ENCODE measurements at places on chromosomes 3 and 15. TPM values are rescaled to one million over a fixed set of nuclear protein-coding genes. Genes with fewer than 3 reads are reported as not detected.
A peak's percentile ranks its signal among the peaks of the same experiment; 100 is the strongest.

DNA sequence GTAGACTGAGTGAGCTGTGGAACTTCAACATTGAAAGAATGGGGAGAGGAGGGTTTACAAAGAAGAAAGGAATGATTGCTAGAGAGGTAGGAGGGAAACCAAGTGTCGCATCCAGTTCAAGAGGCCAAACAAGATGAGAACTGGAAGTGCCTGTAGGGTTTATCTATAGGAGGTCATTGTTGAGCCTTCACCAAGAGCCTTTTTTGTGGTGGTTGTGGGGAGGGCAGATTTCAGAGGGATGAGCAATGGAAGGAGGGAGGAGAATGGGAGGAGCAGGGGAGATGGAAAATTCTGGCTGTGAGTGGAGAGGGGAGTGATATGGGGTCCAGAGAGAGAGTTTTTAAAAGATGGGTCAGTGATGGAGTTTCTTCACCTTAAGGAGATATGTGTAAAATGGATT is 8.5 kb downstream of the PDIA5 start:
- DNase-seq, result no peak
- no peak overlapping the region for H3K4me3 ChIP-seq
- H3K27ac ChIP-seq, result peak overlapping the region; percentile 37

Gene TM4SF1
- 92.7 TPM for total RNA-seq

Gene ATP13A3
- total RNA-seq, result 69.4 TPM

- no peak for DNase-seq
- H3K36me3 ChIP-seq, result no peaks in the 10 kb centered on the region
- H3K4me1 ChIP-seq, result no peaks in the 10 kb centered on the region
- H3K4me3 ChIP-seq, result no peak overlapping the region
- no peak overlapping the region for H3K27ac ChIP-seq
These were observed 29.7 kb downstream of the TRIM71 start for GRCh38 chr3:32847528-32847927.

DNA sequence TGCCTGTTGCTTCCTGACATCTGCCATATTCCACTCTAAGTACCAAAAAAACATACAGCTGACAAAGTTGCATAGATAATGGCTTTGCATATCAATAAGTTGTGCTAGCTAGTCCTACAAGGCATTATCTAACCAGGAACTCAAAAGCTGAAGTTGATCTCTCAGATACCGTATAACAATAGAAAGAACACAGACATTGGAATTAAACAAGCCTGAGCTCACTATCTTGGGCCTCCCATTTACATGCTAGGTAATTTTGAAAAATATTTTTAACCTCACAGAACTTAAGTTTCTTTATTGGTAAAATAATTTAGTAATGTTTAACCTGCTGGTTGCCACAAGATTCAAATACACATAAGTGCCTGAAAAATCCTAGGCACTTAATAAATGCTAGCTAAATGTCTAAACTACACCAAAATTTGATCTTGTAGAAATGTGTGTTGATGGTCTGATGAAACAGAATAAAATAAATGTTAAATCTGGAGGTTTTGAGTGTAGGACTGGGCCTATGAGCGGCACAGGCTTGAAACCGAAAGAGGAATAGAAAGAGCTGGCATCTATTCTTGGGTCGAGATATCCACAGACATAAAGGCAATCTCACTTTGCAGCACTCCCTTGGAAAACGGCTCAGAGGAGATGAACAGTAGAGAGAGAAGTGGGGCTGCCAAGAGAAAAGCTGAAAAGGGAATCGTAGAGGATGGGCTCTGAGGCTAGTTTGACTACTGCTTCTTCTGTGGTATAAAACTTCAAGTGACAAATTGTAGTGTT is 29.9 kb upstream of the TTC14 start:
- H3K27ac ChIP-seq, result no peak overlapping the region
- no peaks in the 10 kb centered on the region for H3K4me1 ChIP-seq
- H3K36me3 ChIP-seq, result no peaks in the 10 kb centered on the region
- no peak overlapping the region for H3K4me3 ChIP-seq
- DNase-seq, result no peak

Gene FAM107A
- 2.7 TPM for total RNA-seq

DNA sequence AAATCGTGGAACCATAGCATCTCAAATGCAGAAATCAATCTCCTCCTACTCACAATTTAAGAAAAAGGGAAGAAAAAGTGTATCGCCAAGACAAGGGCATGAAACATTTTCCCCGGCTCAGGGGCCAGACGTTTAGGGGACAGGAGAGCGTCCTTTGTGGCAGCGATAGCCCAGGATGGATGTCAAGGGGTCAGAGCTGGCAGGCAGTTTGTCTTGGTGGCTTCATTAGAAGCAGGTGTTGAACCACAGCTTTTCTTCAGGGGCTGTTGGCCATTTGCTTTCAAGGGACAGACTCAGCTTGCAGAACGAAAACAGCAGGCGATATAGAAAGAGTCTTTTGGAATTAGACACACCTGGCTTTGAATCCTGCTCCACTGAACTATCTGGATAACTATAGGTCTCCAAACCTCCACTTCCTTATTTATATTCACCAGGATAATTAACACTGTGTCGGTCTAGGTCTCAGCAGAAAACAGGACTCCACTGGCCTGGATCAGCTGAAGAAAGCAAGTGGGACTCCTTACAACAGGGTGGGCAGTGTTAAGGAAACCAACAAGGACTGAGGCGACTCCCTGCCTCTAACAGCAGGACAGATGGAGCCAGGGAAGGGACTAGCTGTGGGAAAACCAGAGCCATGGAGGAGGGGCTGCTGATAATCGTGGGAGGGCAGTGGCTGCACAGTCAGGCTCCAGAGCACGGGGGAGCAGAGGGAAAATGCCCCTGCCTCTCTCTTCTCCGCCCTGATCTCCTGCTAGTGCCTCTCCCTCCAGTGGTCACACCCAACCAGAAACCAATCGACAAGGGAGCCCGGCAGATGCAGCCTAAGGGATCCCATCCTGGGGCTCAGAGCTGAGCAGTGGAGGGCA is 123.6 kb downstream of the LIPC start:
- peaks cover 13% of the 10 kb centered on the region for H3K4me1 ChIP-seq
- H3K36me3 ChIP-seq, result no peaks in the 10 kb centered on the region
- DNase-seq, result no peak
- H3K4me3 ChIP-seq, result no peak overlapping the region
- H3K27ac ChIP-seq, result peak overlapping the region; percentile 35

Gene CFAP100
- 1.7 TPM for total RNA-seq

DNA sequence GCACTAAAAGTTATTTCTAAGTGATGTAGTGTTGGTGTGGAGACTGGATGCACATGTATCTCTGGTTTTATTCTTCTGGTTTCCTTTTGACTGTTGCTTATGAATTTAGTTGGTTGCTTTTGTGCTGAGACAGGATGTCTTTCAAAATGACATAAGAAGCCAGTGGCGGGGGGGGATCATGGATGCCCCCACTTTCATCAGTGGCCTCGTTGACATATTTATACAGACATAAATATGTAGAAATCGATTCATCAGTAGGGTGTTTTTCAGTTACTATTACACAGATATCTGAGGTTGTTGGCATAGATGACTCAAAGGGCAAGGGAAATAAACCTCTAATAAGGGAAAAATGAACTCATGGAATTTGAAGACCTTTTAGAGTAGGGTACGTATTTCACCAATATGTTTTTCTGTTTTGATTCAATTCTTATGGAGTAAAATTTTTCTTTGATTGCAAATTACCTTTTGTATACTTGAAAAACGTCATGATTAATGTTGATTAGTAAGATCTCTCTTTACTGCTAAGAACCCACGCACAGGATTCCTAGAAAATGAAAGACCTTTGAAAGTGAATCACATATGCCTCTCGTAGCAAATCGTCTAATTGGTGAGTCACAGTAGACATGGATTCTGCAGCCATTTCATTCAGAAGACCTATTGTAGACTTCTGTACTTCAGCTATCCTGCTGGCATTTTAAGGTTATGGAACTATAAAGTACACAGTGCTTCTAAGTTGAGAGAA is 97.4 kb upstream of the RBMS3 start:
- no peak overlapping the region for H3K27ac ChIP-seq
- no peaks in the 10 kb centered on the region for H3K36me3 ChIP-seq
- no peak for DNase-seq
- no peak overlapping the region for H3K4me3 ChIP-seq
- no peaks in the 10 kb centered on the region for H3K27me3 ChIP-seq

- no peaks in the 10 kb centered on the region for H3K27me3 ChIP-seq
- no peaks in the 10 kb centered on the region for H3K36me3 ChIP-seq
- no peak for DNase-seq
- H3K4me1 ChIP-seq, result peaks cover 6% of the 10 kb centered on the region
- H3K27ac ChIP-seq, result no peak overlapping the region
- H3K4me3 ChIP-seq, result no peak overlapping the region
These were observed 33.6 kb downstream of the CCNL1 start for GRCh38 chr3:157126365-157126764.

DNA sequence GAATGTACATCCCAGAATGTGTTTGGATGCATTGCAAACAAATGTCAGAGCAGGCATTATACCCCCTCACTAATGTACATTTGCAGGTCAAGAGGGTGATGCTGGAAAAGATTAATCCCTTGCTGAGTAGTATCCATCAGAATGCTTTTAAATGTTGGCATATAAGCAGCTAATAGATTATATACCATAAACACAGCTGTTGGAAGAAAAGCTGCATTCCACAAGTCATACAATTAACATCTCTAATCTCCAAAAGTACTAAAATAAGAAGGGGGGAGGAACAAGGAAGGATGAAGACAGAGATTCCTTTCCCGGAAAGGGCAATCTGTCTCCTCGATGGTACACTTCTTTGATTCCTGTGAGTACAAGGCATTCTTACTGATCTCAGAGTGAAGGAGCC is 445.7 kb upstream of the CDIN1 start:
- H3K27me3 ChIP-seq, result no peaks in the 10 kb centered on the region
- no peaks in the 10 kb centered on the region for H3K4me1 ChIP-seq
- H3K27ac ChIP-seq, result no peak overlapping the region
- H3K36me3 ChIP-seq, result no peaks in the 10 kb centered on the region

- H3K36me3 ChIP-seq, result no peaks in the 10 kb centered on the region
- no peak for DNase-seq
- H3K4me1 ChIP-seq, result no peaks in the 10 kb centered on the region
- H3K4me3 ChIP-seq, result no peak overlapping the region
These were observed 252.5 kb downstream of the CDIN1 start for GRCh38 chr15:36831904-36832287.
